Natural killer cell treated with Interleukin-12 subunit alpha and Interleukin-12 subunit beta and Interleukin-15 and Interleukin-18, amount 100 ng/mL, for 72 hours (primary cell): ENCODE measurements at places on chromosomes 2 and 18. TPM values are rescaled to one million over a fixed set of nuclear protein-coding genes. Genes with fewer than 3 reads are reported as not detected.

SCYGR1 gene
- total RNA-seq: not detected

LAMA1 gene
- total RNA-seq: not detected

LOXL3 gene
- 2.7 TPM for total RNA-seq

ZNF532 gene
- 3.3 TPM for total RNA-seq

SLC20A1 gene
- total RNA-seq: 168 TPM

TUBA3E gene
- total RNA-seq: not detected

CRIM1 gene
- 6.6 TPM for total RNA-seq

SKA1 gene
- 18.8 TPM for total RNA-seq

VIL1 gene
- 0.10 TPM for total RNA-seq

ACVR2A gene
- total RNA-seq: 3.5 TPM

TNFAIP6 gene
- total RNA-seq: 1.7 TPM

GRP gene
- not detected for total RNA-seq

ALS2 gene
- 20.0 TPM for total RNA-seq

CNDP1 gene
- total RNA-seq: not detected

- no peak for DNase-seq
Observed at GRCh38 chr18:74213429-74213828, 65.1 kb downstream of the TIMM21 start.

DNA sequence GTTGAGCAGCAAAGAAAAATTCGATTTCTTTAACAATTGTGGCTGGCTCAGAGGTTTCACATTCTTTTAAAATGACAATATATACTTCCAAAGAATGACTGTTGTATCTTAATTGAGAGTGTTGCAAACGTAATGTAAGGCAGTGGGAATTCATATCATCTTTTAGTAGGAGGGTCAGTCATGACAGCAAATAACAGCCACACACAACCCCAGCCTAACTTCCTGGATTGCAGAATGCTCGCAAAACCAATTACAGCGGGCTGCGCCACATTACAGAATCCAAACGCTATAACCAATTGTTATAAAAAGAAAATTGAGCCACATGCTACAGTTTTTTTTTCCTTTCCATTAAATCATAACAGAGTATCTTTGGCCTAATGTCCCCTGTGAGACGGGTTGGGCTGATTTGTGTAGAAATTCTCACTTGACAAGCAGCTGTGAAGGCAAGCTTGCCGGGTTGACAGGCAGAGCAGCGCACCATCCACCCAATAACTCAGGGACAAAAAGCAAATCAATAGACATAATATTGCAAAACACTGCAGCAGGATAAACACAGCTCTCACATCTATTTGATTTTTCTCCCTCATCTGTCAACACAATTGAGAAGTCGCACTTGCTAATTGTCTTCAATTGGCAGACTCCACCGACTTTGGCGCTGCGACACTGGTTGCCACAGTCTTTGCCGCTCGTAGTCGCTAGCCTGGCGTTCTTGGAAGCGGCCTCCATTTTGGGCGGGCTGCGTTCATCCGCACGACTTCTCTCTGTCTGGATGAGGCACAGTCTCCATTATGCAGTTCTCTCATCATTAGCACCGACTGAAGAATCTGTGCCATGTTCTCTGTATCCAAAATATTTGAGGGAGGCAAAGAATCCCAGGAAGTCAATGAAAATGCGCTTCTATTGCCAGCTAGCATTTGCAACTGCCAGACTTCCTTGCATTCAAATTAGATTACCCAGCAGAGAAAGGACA is 95.0 kb upstream of the CCDC68 start:
- DNase-seq: no peak

GRCh38 chr2:190862571-190862991 is 18.0 kb upstream of the GLS start:
- DNase-seq: no peak

DNA sequence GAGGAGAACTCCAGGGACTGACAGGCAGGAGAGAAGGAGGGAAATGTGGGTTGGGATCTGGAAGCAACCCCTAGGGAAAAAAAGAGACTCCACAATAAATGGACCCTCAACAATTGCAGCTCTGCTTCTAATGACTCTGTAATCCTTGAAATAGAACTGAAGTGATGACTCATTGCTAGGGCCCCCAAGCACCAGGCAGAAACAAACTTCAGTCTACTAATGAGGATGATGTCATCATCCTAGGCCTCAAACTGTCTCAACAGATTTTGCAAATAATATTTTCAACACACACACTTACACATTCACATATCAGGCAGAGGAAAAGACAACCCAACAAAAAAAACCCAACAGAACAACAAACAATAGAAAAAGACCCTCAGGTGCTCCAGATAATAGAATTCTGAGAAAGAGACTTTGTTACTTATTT is 143.3 kb downstream of the HDAC4 start:
- no peak for DNase-seq

- DNase-seq: no peak
Observed at GRCh38 chr2:143968360-143968759, 551.6 kb downstream of the ZEB2 start.

- no peak for DNase-seq
Observed at GRCh38 chr18:62412231-62412979, 87.3 kb downstream of the TNFRSF11A start.

- no peak for DNase-seq
Observed at GRCh38 chr2:70716131-70716743, 51.8 kb downstream of the ADD2 start.

DNA sequence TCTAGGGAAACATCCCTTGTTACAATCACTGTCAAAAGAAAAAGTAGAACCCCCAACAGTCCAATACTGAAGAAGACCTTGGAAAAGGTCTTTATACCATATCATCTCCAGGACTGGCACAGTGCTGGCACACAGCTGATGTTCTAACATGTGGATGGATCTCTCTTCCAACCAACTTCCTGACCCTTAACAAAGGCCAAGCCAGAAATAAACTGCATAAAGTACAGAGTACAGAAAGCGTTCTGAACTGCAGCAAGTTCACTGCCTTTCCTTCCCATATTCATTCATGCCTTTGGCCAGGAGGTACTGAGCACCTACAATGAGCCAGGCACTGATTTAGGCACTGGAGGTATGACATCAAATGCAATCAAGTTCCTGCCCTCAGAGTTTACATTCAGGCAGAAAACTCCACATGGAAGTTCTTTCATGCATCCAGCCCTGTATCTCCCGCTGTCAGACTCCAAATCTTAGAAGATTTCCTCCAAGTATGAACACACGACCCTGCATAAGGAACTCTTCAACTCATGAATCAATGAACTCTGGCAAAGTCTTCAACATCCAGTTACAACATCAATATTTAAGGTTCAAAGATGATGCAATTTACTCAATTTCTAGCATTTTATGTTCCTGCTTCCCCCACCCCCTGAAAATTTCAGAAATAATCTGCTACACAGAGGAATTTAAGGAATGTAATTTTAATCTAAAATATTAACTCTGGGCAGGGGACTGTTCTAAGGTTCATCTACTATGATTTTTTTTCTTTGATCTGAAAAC is 33.8 kb downstream of the ACVR1 start:
- DNase-seq: no peak

DNA sequence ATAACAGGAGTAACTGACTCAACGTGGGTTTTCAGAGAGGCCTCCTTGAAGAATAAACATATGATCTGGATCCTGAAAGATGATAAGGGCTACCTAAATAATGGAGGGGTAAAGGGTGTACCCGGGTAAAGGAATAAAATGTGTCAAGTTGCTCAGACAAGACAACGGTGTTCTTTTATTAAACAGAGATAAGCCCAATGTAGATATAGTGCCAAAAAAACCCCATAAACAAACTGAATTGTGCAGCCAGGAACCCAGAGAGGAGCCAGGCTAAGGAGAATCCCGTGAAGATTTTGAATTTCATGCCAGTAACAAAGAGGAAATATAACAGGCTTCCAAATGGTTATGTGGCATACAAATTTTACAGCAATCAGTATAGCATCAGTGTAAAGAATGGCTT is 618.2 kb downstream of the CPS1 start:
- no peak for DNase-seq

DNA sequence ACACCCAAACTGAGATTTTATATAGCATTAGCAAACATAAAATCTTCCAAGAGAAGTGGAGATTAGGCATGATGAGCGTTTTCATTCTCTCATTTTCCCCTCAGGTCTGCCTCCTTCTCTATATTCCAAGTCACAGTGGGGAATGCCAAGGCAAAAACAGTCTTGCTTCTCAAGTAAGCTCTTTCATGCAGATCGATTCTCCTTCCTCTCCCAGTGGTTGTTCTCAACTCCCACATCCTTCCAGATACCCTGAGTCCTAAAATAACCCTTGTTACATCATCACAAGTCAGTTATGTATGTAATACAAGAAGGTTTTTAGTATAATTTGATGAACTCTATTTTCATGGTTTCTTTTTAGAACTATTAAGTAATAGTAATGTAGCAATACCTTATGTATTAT is 150.6 kb downstream of the TXNL1 start:
- DNase-seq: no peak

DNA sequence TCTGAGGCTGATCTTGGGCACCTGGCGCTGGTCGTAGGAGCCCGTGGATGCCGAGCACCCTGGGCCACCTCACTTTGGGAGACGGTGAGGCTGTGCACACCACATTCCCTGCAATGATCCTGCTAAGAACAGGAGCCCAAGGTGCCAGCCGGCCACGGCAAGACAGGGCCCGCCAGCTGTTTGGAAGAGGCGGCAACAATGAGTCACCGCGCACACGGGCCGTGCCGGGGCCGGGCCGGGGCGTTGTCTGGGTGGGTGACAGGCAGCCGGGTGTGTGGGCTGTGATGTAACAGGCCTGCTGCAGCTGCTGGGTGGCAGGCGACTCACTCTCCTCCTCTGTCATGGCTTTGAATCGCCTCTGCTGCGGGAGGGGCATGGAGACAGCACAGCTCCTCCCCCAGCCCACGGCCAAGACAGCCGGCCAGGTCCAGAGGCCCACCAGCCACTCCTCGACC is 49.7 kb upstream of the ODC1 start:
- DNase-seq: no peak

- DNase-seq: no peak
Observed at GRCh38 chr2:176552501-176553135, 283.4 kb downstream of the MTX2 start.

- no peak for DNase-seq
Observed at GRCh38 chr18:3715231-3716080, 265.5 kb downstream of the TGIF1 start.

DNA sequence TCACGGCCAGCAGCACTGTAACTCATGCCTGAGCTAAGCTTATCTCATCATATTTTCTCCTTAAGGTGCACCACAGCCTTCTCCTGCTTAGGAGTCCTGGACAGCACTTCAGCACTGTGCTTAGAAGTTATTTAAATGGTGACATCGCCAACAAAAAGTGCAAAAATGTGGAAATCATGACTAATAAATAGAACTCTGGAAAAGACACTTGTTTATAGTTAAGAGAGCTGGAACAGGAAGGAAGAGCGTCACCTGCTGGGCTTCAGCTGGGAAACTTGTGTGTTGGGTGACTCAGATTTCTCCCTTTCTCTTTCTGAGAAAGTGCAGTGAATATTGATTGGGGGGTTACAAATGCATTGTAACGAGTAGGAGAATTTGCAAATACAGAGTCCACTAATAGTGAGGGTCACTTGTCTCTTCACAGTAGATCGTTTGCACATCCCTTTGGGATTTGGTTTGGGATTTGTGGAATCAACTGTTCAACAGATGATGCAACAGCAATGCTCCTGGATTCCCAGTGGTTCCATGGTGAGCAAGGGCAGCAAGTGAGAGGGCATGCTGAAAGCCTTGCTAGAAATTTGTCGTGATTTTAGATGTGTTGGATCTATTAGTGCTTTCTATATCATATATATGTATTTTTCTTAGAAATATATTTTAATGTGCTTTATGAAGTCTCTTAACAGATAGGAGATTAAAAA is 84.2 kb downstream of the DOK6 start:
- no peak for DNase-seq

DNA sequence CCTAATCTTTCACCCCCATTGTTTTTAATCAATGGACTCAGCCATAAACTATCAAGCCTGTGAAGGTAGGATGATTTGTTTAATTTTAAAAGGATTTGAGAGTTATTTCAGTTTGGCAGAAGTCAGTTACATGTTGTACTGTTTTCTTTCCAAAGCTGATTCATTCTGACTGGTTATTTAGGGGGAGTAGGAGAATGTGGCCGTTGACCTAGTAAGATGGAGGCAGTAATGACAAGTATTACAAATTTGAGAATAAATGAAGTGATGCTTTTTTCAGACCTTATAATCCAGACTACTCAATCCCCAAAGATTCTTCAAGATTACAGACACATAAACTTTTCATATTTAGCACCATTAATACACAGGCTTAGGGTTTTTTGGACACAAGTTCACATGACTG is 4.3 kb downstream of the EPHA4 start:
- no peak for DNase-seq

DNA sequence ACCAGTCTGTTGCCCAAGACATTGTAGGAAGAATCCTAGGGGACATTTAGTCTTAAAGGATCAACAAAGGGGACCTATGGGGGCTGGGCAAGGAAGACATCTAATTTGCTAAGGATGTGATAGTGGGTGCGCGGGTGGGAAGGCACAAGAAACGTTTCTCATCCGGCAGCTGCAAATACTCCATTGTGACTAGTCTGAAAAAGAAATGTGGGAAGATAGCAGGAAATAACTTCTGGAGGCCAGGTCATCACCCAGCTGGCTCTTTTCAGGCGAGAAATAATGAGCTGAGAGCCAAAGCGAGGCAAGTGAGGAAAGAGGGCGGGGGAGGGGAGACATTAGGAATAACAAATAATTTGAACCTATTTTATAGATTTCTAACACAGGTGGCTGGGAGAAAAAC is 70.3 kb upstream of the NCK2 start:
- no peak for DNase-seq

GRCh38 chr2:246489-247144 is 17.2 kb downstream of the SH3YL1 start:
- no peak for DNase-seq

DNA sequence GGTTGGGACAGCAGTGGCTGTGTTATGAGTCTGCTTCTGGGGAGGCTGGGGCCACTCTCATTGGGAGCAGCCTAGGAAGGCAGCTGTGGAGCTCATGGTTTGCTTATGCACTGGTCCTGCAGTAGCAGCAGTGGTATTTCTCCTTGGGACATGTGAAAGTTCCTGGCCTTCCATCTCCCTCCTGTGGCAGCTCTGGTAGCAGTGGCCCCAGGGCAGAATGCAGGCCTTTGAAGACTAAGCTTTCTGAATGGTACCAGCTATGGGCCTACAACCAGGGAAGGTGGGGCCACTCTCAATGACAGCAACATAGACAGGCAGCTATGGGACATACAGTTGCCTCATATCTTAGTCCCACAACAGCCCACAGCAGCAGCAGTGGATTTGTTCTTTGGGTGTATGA is 117.3 kb upstream of the VWC2L start:
- no peak for DNase-seq

DNA sequence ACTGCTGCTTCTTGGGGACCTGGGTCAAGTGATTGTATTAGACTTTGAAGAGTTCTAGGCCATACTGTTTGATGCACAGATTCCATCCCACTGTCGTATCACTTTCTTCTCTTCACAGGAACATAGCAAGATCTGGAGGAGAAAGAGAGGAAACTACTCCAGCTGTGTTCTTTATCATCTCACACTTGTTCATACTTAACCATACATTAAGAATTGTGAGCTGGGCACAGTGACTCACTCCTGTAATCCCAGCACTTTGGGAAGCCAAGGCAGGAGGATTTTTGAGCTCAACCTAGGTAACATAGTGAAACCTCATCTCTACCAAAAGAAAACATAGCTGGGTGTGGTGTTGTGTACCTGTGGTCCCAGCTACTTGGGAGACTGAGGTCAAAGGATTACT is 111.7 kb downstream of the PARD3B start:
- DNase-seq: no peak
